ENCODE measurements at places on chromosomes 4 and X. TPM values are rescaled to one million over a fixed set of nuclear protein-coding genes. Genes with fewer than 3 reads are reported as not detected.

GRCh38 chr4:86561256-86561655, 32.9 kb upstream of the PTPN13 start:
- no peak for DNase-seq

DNA sequence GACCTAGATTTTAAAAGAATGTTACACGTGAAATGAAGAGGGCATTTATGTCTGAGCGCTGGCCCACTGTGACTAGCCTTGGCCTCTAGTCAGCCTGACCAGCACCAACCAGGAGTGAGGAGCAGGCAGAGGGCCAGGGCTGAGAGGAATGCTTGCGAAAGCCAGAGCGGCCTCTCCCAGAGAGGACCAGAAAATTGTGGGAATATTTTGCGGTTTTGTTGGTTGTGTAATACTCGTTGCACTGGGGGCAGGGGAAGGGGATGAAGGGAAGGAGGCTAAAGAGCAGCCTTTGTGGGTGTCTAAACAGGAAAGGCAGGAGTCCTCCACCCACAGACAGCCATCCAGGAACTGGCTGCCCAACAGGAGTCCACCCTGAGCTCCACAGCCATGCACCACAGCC, 3.8 kb downstream of the GABRE start:
- no peak for DNase-seq

- DNase-seq: no peak
These were observed 98.1 kb downstream of the MMRN1 start for GRCh38 chr4:89992744-89993143.

DNA sequence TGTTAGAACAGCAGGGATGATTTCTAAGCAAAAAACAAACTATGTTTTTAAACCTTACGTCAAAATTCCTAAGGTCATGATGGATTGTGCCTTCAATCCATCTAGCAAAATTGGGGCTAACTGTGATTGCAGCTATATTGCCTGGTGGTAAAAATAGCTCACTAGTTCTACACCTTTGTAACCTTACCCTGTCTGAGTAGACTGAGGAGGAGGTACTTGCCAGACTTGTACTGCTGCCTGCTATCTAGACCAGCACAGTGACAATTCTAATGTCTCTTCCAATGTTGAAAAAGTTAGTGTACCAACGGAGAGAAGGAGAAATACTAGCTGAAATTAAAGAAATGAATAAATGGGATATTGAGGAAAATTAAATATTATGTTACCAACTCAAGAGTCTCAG, 30.3 kb downstream of the ATP11C start:
- no peak for DNase-seq

DNA sequence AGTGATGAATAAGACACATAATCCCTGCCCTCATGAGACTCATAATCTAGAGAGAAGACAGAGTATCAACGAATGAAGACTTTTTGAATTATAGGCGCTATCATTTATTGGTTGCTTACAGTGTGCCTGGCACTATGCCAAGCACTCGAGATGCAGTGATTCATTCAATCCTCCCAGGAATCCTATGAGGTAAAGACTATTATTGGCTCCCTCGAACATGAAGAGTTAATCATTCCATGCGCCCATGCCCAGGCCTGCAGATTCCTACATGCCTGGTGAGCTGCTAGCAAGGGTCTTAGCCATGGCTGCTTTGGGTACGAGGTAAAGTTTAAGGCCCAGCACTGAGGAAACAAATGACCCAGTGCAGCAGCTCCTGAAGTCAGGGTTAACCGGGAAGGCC, 47.0 kb downstream of the TEX13B start:
- no peak for DNase-seq

GRCh38 chr4:77728420-77728819, 90.7 kb downstream of the CNOT6L start:
- no peak for DNase-seq

DNA sequence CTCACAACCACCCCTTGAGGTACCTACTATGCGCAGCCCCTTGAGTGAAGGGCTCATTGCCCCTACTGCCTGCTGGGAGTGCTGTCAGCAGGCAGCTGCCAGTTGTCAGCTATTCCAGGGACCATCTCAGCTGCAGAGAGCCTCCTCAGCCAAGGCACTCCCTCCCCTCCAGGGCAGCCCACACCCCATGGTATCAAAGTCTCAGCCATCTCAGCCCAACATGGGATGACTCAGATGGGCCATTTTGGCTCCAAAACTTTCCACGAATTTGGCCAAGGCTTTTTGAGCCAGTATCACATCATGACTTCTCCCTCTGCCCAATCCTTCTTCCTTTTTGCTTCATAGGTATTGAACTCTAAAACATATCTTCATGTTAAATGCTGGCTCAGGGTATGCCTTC, 61.4 kb upstream of the MAP3K15 start:
- no peak for DNase-seq

DNA sequence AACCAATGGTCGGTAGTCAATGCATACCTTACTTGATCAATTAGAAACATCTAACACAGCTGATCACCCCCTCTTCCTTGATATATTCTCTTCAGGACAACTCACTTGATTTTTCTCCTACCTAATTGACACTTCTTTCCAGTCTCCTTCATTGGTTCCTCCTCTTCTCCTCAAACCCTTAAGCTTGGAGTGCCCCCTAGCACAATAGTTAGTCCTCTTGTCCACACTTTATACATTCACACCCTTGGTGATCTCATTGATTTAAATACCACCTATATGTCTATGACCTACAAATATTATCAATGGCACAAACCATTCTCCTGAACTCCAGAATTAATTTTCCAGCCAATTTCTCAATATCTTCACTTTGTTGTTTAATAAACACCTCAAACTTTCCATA, 724.0 kb downstream of the ADGRL3 start:
- no peak for DNase-seq

DNA sequence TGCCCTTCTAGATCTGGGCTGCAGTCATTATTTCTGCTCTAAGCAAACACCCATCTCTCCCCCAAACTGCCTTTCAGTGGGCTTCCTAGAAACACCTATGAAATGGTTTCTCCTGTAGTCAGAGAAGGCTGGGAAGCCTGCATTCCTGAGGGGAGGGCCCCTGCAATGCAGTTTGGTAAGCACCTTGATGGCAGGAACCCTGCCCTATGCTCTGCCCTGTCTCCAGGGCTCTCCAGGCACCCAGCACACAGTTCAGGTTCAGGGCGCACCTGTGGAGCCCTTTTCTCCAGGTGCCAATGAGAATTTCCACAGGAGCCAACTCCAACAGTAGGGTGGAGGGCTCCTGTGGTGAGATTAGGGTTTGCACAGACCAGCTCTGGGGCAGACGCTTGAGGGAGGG, 69.1 kb upstream of the FBXW7 start:
- DNase-seq: no peak

DNA sequence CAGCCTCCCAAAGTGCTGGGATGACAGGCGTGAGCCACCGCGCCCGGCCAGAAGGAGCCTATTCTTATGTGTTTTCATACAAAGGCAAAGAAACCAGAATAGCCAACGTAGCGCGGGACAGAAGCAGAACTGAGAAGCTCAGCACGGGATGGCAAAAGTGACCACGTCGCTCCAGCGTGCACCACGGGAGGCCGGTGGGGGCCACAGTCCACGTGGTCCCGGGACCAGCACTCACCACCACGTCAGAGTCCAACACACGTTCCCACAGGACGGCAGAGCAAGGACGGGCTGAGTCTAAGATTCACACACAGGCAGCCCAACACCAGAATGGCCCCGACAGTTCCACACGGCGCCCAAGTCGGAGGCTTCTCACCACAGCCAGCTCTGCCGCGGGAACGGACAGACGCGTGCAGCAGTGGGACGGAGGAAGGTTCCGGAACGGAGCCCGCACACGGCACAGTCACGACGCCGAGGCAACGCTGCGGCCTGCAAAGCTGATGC, 18.8 kb upstream of the GTPBP6 start:
- no peak for DNase-seq

DNA sequence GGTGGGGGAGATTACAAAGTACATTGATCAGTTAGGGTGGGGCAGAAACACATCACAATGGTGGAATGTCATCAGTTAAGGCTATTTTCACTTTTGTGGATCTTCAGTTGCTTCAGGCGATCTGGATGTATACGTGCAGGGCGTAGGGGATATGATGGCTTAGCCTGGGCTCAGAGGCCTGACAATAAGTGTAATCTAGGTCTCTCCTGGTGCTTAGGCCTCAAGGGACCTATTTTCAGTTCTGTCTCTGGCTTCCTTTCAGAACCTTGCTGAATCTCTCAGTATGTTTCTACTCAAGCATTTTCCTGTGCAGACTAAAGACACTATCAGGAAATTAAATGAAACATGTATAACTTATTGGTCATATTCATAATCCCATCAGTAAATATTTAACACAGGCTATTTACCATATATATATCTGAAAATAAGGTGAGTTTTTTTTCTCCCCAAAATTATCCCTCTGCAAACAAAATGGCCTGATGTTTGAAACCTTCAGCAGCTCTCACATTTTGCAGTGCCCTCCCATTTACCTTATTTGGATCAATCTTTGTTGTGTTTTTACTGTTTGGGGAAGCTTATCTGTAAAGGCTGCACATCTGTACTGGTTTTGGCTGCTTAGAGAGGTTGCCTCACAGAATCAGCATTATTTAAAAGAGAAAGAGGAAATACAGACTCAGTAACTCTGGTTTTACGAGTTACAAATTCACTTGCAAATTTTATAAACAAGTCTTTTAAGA, 2.3 kb upstream of the ZCCHC4 start:
- no peak for DNase-seq

GRCh38 chr4:139774759-139775487, 109.3 kb downstream of the MGST2 start:
- DNase-seq: no peak

DNA sequence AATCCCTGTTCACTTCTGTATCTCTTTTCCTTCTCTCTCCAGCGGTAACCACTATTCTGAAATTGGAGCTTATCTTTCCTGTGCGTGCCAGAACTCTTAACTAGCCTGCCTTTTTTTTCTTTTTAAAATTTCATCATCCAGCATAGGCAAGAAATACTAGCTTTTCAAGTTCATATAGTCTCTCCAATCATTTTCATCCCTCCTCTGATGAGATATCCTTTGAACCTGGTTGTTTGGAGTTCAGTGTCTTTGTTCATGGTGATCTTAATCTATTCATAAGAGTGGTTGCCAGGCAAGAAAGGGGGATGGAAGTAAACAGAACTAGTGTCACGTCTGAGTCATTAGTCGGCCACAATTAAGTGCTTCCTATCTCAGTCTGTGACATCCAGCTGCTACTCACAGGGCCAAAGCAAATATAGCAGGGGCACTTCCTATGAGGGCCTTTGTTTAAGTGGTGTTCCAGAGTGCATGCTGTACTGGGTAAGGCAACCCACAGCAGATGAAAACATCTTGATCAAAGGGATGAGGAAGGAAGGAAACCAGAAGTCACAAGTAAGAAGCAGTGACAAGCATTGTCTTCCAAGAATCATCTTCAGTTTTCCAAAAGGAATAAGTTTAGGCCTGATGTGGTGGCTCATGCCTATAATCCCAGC, 56.4 kb upstream of the XIAP start:
- DNase-seq: no peak

DNA sequence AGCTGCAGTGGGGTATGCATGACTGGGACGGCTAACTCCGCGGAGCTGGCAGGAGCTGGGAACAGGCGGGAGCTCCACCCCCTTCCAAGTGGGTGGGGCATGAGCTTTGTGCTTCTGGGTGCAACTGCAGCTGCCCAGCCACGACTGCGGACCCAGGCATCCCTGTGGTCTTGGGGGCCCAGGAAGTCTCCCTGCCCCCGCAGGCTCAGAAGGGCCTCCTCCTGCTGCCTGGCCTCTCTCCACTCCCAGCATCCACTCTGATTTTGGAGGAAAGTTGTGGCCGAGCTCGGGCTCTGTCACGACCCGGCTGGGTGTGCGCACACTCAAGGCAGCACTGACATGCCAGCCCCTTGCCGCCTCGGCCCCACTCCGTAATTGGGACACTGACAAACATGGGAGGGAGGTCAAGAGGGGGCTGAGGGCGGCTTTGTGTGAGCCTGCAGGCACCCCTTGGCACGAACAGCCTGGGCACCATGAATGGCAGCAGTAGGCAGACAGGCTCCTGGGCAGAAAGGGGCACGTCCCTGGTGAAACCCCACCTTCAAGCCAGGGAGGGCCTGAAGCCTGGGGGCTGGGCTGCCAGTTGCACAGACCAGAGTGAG, 822.6 kb downstream of the GLUD2 start:
- DNase-seq: no peak

- DNase-seq: no peak
These were observed 115.8 kb upstream of the BMPR1B start for GRCh38 chr4:94641702-94642560.

DNA sequence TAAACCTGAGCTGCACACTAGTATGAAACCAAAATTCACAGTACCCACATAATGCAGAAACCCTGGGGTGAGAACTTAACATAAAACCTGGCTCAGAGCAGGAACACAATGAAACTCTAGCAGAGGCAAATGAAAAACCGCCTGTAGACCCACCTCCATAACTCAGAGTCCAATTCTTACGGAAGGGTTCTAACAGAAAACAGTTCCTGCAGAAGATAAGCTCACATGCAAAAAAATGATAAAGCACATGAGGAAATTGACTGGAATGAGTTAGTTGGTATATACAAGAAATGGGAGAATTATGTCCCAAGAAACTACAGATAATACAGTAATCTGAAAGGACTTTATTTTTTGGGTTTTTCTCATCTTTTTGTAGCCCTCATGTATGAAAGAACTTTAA, 14.7 kb downstream of the RTL9 start:
- DNase-seq: no peak

DNA sequence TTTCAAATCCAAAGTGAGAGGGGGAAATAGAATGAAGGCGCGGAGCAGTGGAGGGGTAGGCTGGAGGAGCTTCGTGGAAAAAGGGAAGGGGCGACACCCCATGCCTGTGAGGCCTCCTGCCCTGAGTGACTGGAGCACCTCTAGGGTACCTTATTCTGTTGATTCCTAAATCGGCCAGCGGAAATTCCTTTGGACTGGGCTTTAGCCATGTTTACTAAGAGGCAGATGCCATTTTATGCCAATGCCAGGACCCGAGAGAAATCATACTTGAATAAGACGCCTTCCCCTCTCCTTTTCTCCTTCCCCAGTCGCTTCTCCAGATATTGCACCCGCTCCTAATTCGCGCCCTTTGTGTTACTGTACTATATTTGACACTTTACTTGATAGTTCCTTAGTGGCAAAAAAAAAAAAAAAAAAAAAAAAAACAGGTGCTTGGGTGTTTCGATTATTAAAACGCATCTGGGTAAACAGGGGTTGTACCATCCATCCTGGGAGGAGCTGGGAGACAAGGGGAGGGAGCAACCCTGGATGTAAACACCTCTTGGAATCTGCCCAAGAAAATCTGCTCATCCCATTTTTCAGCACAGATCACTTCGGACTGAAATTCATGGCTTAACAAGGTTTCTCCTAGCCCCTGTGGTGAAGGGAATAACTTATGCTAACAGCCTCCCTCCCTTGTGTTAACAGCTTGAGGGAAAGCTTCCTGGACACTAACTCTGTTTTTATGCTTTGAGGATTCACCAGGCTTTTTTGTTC, 1.5 kb downstream of the BMP3 start:
- DNase-seq: no peak

DNA sequence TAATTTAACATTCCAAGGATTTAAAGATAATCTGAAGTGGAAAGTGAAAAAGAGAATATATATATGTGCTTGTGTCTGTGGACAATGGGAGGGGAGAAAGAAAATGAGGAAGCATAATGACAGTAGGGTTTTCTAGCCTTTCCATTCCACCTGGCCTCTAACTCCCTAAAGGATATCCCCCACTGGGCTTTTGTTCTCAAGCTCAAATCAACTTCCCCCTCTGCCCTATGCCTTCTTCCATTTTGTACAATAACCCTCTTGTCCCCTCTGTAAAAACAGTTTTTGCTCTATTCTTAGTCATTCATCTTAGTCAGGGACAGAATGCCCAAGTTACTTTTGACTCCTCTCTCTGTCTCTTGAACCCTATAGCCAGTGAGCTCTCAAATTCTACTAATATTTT, 23.6 kb downstream of the ANTXR2 start:
- DNase-seq: no peak

CNOT6L gene
- 53.6 TPM for polyA plus RNA-seq

ENAM gene
- polyA plus RNA-seq: not detected

PIN4 gene
- 40.2 TPM for polyA plus RNA-seq

Measured in naive B cell (primary cell).